ENCODE measurements at places on chromosomes 2 and 18. TPM values are rescaled to one million over a fixed set of nuclear protein-coding genes. Genes with fewer than 3 reads are reported as not detected.
A peak's percentile ranks its signal among the peaks of the same experiment; 100 is the strongest.

Gene PROKR1
- total RNA-seq, result 0.12 TPM

Gene HTR2B
- total RNA-seq, result not detected

Gene C1QL2
- total RNA-seq, result not detected

Gene CRYBA2
- 6.4 TPM for total RNA-seq

Gene ABCG5
- not detected for total RNA-seq

Gene POTEJ
- not detected for total RNA-seq

Gene C2orf78
- not detected for total RNA-seq

GRCh38 chr2:65767946-65768345 is 335.5 kb upstream of the SPRED2 start:
- no peak for DNase-seq
- no peaks in the 10 kb centered on the region for H3K36me3 ChIP-seq
- no peak overlapping the region for H3K4me3 ChIP-seq
- H3K27me3 ChIP-seq, result peaks cover 63% of the 10 kb centered on the region
- no peak overlapping the region for H3K27ac ChIP-seq

- H3K4me1 ChIP-seq, result peaks cover 32% of the 10 kb centered on the region
- H3K4me3 ChIP-seq, result peak overlapping the region; percentile 40
- peak overlapping the region; percentile 99 for H3K27ac ChIP-seq
- DNase-seq, result peak; percentile 86
- H3K27me3 ChIP-seq, result no peaks in the 10 kb centered on the region
- H3K36me3 ChIP-seq, result no peaks in the 10 kb centered on the region
Measured at GRCh38 chr2:113079131-113079530, 11.4 kb downstream of the IL1F10 start.

- no peak for DNase-seq
- no peaks in the 10 kb centered on the region for H3K36me3 ChIP-seq
- no peaks in the 10 kb centered on the region for H3K27me3 ChIP-seq
- no peak overlapping the region for H3K27ac ChIP-seq
- H3K4me3 ChIP-seq, result no peak overlapping the region
Measured at GRCh38 chr2:216984937-216985336, 125.1 kb upstream of the TNP1 start.

DNA sequence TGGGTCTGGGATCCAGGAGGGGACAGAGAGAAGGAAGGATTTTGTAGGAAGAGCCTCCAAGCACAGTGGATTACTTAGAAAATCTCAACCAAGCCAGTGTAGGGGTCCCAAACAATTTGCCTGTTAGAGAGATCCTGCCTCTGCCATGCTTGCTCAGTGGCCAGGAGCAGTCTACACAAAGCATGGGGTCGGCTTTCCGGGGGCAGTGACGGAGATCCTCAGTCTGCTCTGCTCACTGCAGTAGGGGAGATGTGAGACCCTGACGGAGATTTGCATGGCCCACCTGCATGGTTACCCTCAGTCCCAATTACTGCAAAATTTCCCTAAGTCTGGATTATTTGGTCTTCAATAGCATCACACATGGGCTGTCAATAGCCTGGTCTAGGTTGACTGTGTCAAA is 385.2 kb downstream of the CMPK2 start:
- DNase-seq, result no peak
- no peaks in the 10 kb centered on the region for H3K4me1 ChIP-seq
- H3K27ac ChIP-seq, result no peak overlapping the region
- H3K36me3 ChIP-seq, result no peaks in the 10 kb centered on the region

- H3K4me1 ChIP-seq, result no peaks in the 10 kb centered on the region
- no peak overlapping the region for H3K4me3 ChIP-seq
- no peak overlapping the region for H3K27ac ChIP-seq
- no peaks in the 10 kb centered on the region for H3K36me3 ChIP-seq
- H3K27me3 ChIP-seq, result no peaks in the 10 kb centered on the region
Measured at GRCh38 chr2:144456680-144457079, 63.2 kb downstream of the ZEB2 start.
